Pulmonary artery endothelial cell (primary cell): ENCODE measurements at places on chromosomes 3 and 15.

DNA sequence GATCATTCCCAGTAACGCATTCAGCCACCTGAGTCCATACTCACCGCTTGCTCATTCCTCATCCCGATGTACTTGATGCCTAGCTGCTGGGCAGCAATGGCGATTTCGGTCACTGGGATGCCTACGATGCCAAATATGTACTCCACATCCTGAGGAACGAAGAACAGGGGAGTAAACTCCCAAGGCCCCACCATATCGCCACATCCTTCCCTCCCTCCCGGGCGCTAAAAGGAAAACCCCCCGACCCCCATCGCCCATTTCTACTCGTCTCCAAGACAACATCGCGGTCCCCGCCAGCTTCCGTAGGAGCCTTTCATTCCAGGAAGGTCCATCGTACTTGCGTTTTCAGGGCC, 347 bp downstream of the HACL1 start:
- no peak for DNase-seq

DNA sequence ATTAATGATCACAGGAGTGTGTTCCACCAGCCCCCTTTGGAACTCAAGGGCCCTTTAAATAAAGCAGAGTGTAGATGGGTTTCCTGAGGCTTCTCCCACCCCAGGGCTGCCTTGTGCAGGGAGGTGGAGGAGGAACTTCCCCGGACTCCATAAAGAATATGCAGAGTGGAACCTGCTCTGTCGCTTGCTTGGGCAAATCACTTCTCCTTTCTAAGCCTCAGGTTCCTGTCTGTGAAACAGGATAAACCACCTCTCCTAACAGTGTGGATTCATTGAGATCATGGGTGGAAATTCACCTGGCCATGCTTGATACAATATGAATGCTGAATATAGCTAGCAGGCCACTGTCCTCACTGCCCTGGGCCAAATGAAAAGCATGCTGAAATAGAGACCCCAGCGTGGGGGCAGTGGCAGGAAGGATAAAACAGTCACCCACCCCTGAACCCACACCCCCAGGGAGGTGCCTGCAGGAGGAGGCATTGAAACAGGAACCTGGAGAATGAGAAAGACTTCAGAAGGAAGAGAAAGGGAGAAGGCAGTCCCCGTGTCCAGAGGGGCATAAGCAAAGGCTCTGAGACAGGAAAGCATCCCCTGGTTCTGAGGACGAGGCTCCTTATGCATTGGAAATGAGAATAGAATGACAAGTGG, 41.1 kb upstream of the CHRNB4 start:
- no peak for DNase-seq

- DNase-seq = no peak
These were observed 128.5 kb upstream of the RBMS3 start for GRCh38 chr3:29152379-29152778.

GRCh38 chr3:194937882-194938321, 252.2 kb downstream of the FAM43A start:
- no peak for DNase-seq

DNA sequence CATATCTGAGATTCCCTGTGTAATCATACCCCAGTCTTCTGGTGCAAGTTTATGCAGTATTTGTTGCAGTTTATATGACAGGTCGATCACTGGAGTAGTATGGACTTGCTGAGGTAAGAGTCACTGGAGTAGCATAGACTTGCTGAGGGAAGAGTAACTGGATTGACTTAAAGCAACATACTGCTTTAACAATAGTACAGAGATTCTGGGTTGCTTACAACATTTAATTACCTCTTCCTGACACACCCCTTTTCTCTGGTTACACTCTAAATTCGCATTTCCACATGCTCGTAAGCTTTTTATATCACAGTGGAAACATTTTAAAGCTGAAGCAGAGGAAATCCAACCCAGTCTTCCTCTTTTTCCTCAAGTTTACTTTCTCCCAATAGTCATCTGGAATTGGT, 11.8 kb downstream of the AAGAB start:
- no peak for DNase-seq

GRCh38 chr3:59277816-59278215, 228.0 kb upstream of the CFAP20DC start:
- DNase-seq = no peak

- no peak for DNase-seq
These were observed at the start of gene SHF for GRCh38 chr15:45187894-45188830. Gene SHF, minus strand, starts transcription at chr15:45187966. Its CDS starts 15 bp downstream, at chr15:45187951.

DNA sequence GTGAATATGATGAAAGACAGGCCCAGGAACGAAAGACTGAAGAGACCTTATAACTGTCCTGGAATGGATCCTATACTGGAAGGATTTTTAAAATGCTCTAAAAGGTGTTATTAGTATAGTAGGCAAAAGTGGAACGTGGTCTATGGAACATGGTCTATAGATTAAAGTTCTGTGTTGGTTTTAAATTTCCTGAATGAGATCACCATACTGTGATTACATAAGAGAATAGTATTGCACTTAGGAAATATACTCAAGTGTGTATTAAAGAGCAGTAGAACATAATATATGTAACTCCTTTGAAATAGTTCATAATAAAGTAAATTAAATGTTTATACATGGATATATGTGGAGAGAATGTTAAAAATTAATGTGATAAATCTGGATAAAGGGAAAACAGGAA, 68.2 kb downstream of the SPRED1 start:
- DNase-seq = no peak

DNA sequence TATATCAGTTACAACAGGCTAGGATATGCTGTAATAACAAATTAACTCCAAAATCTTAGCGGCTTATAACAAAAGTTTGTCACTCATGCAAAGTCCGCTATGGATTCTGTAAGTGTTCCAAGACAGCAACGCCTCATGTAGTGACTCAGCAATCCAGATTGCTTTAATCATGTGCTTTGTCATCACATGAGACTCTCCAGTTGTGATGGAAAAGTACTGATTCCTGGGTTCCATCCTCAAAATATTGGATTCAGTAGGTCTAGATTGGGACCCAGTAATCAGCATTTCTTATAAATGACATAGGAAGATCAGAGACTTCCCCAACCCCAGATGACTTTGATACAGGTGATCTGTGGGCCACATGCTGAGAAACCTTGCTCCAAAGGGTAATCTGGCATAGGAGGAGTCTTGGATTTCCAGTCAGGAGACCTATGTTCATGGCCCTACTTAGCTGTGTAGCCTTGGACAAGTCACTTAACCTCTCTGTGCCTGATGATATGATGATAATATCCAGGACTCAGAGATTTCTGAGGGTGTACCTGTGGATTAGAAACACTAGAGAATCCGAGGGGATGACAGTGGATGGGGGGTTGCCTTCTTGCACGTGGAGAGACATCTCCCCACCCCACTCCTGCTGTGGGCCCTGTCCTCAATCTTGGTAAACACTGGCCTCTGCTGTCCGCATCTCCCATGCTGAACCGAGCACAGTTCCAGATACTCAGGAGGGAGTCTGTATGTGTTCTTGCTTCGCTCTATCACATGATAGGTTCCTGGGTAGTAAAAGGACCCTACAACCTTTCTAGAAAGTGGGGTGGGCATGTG, 65.5 kb downstream of the CORO2B start:
- no peak for DNase-seq

DNA sequence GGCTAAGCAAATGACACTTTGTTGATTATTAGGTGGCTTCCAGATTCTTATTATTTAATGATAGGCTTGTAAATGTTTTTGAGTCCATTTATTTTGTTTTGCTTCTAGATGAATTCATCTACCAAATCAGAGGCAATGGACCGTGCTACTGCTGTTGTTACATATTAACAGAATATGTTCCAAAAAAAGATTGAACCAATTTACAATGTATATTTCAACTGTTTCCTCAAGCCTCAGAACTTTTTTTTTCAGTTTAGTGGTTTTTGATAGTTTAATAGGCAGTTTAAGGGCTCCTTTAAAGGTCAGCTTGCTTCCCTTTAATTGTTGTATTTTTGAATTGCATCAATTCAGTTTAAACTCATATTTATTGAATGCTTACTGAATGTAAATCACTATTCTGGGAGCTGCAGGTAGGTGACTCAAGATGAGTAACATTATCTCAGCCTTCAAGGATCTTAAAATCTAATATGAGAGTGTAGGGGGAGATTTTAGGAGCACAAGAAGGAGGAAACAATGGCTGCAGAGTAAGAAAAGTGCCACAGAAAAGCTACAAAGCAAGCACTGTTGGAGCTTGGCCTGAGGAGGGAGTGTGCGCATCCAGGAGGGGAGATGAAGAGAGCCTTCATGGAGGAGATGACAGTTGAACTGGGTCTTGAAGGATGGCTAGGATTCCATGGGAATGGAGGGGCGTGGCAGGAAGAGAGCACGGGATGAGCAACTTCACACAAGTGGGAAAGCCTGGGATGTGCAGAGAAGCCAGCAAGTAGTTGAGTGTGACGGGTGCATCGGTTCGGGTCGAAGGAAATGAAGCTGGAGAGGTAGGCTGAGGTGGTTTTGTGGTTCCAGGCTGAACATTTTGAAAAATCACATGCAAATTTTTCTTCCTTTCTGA, 14.7 kb downstream of the MAP2K1 start:
- DNase-seq = no peak

GRCh38 chr3:82163907-82164520, 402.6 kb upstream of the GBE1 start:
- no peak for DNase-seq

DNA sequence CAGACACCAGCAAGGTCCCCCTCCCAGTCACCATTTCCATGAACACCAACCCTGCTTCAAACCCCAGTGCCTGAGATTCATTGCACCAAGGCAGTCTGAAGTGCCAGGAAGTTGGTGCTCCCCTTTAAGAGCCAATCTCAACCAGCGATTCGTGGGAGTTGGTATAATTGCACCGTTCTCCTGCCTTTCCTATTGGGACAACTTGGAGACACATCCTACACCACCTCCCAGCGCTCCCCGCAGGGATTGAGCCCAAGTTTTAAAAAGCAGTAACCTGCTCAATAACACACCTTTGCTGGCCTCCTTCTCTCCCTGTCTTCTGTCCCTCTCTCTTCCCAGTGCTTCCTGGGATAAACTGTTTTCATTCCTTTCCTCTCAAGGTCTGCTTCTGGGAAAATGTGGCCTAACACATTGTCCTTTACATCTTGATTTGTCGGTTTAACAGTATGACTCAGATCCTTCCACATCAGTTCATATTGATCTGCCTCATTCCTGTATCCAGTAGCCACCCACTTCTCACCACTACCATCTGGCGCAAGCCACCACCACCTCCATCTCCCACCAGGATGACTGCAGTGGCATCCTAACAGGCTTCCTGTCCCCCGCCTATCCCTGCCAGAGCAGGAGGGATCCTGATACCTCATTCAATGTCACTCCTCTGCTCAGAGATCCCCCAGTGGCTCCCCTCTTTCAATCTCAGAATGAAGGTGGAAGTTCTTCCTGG, 37.8 kb upstream of the HRH1 start:
- DNase-seq = no peak

DNA sequence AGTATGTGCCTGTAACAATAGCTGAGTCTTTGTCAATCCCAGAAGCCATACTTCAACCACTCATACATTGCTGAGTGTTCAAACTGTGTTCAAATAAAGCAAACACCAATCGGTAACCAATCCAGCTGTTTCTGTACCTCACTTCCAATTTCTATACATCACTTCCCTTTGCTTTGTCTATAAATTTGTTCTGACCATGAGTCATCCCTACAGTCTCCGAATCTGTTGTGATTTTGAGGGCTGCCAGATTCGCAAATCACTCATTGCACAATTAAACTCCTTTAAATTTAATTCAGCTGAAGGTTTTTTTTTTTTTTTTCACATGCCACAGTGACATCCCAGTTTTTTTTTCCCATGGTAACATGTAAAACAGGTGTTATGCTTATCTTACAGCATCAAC, 870.3 kb downstream of the NAALADL2 start:
- no peak for DNase-seq
